ENCODE measurements at places on chromosomes 4 and X. TPM values are rescaled to one million over a fixed set of nuclear protein-coding genes. Genes with fewer than 3 reads are reported as not detected.

DNA sequence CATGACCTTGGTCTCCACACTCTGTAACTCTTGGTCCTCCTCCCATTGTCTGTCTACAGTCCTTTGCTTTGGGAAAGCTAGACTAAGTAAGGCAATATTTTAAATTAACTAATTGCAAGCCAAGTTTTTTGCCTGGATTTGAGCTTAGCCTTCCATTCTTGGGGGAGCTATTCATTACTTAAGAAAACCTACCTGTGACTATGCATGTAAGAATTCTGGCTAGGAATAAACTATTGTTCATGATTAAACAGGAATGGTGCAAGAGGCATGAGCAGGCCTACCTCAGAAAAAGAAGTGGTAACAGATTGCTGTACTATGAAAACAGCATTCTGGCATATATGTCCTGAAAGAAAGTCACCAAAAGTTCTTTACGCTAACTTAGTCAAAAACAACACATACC lies 309.4 kb downstream of the MAPK10 start:
- peak; percentile 78 for DNase-seq

DNA sequence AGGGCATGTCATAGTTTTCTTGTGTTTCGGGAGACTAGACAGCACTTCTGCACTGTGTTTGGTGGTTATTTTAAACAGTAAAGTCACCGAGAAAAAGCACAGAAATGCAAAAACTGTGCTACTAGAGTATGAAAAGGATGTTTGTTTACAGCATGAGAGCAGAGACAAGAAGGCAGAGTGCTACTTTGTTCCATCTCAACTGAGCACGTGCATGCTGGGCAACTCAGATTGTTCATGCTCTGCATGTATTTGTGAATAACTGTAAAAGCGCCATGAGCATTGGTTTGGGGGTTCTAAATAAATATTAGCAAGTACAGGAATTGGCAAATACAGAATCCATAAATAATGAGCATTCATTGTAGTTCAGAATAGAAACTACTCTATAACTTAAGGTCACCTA lies 7.4 kb downstream of the EVC start:
- DNase-seq, result no peak

- DNase-seq, result no peak
These were observed 19.8 kb downstream of the DGKQ start for GRCh38 chr4:953574-953915.

DNA sequence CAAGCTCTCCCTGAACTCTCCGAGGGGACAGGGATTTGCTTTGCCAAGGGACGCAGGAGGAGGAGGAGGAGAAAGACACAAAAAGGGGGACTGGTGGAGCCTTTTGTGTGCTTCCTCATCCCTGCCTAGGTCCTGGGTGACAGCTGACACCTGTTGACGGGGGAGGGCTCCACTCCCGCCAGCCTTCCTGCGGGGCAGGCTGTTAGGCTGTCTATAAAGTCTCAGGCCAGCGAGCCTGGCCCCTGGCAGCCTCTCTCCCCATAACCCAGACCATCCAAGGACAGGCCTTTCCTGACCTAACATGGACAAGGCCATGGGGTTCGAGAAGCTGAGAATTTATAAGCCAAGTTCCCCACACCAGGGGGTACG lies 832 bp upstream of the EVC2 start:
- DNase-seq, result no peak

- no peak for DNase-seq
These were observed 486.6 kb upstream of the PCDH10 start for GRCh38 chr4:132662456-132662855.

DNA sequence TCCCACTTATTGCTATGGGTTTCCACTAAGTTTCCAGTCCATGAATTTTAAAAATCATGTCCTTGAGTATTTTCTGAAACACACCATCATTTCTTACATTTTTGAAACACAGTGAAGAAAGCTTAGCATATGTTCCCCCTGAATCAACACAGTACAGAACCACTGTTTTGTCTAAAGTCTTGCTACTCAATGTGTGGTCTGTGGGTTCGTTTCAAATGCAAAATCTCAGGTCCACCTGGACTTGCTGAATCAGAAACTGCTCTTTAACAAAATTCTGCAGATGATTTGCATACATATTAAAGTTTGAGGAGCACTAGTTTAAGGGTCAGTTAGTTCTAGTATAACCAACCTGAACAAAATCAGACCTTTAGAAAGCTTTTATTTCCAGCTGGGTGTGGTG lies 60.4 kb downstream of the SUPT20HL2 start:
- no peak for DNase-seq

- no peak for DNase-seq
These were observed 5.9 kb upstream of the SASH3 start for GRCh38 chrX:129773649-129774458.

DNA sequence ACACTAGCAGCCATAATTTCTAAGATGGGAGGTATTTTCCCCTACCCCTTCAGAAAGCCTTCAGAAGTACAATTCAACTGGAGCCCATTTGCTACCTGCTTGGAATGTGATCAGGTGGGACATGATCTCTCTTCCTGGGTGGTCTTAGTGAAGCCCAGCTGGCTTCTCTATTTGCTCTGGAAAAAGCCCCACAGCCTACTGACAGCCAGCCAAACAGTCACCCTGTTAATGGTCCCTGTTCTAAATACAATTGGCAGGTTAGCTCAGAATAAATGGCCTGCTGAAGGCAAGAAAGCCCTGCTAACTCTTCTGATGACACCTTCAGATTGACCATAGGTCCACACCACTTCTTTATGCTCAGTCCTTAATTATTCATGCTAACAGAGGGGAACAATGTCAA lies 39.9 kb downstream of the HS6ST2 start:
- no peak for DNase-seq

GSX2 gene
- total RNA-seq, result not detected

KCTD8 gene
- total RNA-seq, result under 0.01 TPM

AFM gene
- not detected for total RNA-seq
